A172 (cell line): ENCODE measurements at places on chromosomes 7 and 10. TPM values are rescaled to one million over a fixed set of nuclear protein-coding genes. Genes with fewer than 3 reads are reported as not detected.
A peak's percentile ranks its signal among the peaks of the same experiment; 100 is the strongest.

DNA sequence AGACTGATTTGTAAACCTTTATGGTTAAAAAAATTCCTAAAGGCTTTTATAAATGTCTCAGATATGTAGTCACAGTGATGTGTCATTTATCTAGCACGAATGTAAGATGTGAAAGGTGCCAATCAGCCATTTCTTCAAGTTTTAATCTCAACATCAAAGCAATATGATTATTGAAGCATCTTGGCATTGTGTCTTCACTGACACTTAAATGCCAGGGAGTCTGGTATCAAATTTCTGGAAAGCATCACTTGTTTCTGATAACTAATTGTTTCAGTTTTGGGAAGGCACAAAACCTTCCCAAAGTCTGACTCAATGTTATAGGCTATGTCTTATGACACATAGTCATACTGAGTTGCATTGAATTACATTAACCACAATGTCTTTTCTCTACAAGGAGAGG lies 492.0 kb upstream of the CNTNAP2 start:
- peak; percentile 35 for DNase-seq

DNA sequence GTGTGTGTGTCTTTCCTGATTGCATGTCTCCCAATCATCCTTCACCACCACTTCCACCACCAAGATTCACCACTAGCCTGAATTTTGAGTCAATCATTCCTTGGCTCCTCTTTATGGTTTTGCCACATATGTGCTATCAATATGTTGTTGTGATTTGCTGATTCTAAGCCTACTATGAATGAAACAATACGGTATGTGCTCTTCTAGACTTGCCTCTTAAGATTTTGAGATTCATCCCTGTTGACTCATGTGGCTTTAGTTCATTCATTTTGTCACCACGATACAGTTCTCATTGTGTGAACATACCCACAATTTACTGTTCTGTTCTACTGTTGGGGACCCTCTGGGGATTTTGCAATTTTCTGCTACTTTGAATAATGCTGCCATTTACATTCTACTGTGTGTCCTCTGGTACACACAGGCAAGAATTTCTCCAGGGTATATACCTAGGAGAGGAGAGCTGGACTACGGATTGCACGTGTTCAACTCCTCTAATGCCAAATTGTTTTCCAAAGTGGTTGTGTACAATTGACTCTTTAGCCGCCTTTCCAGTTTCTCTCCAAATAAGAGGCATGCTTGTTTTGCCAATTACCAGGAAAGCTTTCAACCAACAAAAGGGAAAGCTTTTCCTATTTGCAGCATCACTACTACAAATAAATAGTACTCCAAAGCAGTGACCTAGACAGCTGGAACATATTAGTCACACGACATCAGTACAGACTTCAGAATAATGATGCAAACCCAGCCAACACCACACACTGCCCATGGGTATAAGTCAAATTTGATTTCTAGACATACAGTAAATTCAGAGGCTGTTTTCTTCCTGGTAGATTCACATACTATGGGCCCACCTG lies 30.0 kb downstream of the SGMS1 start:
- no peak for DNase-seq

DNA sequence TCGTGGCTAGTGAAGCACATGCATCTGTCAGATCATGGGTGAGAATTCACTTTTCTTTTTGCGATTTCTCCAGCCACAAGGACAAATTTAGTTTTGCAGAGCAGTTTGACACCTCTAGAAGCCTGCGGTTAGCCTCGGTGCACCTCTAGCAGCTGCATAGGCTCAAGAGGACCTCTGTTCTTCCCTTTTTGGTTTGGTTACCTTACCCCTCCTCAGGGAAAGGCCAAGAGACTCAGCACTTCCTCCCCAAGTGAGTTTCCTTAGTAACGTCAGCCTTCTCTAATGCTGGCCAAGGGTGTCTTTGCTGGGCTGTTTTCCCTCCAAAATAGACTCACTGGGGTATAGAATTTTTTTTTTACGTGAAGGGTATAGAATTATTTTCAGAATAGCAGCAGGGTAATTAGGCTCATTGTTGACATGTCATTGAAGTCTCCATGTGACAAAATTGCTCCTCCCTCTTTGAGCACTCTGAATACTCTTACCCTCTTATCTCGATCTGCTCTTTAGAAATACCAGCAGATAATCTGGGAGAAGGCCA lies 97.8 kb downstream of the AUTS2 start:
- DNase-seq: no peak

GRCh38 chr7:27897001-27897400 lies 157.0 kb downstream of the TAX1BP1 start:
- DNase-seq: no peak

GRCh38 chr10:35210961-35211360 lies 84.3 kb downstream of the CREM start:
- no peak for DNase-seq

Gene CPA2
- total RNA-seq: not detected in 2 replicates

Gene XRCC2
- total RNA-seq: 9.3 and 10.8 TPM in 2 replicates

GRCh38 chr7:43650457-43651052 lies 67.6 kb downstream of the STK17A start:
- DNase-seq: peak; percentile 62

GRCh38 chr10:45809837-45810236 lies 37.5 kb downstream of the AGAP4 start:
- DNase-seq: no peak

DNA sequence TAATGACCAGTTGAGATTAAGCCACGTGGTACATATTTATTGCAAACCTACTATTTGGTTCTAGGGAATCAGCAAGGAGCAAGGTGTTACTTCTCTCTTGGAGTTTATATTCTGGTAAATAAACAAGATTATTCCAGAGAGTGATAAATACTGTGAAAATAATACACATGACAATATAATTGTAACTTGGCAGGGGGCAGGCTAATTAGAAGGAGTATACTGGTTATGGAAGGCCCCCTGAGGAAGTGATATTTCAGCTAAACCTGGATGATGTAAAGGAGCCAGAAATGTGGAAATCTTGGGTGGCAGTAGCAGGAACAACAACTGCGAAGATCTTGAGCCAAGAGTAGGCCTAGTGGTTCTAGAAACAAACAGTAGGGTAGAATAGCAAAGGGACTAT lies 111.8 kb downstream of the SDK1 start:
- DNase-seq: no peak

Gene PON1
- total RNA-seq: not detected in 2 replicates

Gene FAM180A
- total RNA-seq: 1.8 TPM in 1 of 2 replicates, not detected in the other

DNA sequence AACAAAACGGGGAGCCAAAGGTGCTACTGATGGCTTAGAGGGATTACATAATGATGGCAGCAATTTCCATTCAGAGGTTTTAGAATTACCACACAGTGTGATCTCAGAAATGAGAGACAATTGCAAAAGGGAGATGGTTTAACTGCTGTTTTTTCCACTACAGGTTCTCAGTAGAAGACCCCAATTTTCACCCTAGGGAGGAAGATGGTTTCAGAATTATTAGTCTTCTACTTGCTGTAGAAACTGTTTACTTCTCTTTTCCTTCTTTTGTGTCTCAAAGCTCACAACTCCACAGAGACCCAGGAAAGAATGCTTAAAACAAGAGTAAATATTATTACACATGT lies 226.5 kb downstream of the INHBA start:
- DNase-seq: no peak

- no peak for DNase-seq
Observed at GRCh38 chr10:123278445-123278844, 124.2 kb downstream of the BUB3 start.

DNA sequence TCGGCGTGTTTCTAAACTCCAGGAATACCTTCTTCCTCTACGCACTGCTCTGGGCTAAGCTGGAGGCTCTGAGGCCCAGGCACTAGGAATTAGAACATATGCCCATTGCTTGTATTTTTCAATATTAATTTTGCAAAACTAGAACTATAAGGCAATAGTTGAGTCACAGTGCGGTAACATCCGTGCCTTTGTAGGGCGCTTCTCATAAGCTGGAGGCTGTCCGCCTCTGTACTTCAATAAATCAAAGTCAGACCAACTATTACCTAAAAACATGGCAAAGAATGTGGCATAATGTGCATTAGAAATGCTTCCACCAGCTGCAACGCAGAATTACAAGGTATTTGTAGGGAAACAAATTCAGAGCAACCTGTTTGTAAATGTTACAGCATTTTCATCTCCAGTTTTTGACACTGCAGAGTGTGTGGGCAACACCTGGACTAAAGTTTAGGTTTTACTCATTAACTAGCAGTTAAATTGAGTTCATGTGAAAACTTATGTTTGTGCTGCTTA lies 440 bp upstream of the MINDY3 start:
- DNase-seq: no peak

GRCh38 chr7:155991470-155991869 lies 179.2 kb upstream of the SHH start:
- DNase-seq: no peak

DNA sequence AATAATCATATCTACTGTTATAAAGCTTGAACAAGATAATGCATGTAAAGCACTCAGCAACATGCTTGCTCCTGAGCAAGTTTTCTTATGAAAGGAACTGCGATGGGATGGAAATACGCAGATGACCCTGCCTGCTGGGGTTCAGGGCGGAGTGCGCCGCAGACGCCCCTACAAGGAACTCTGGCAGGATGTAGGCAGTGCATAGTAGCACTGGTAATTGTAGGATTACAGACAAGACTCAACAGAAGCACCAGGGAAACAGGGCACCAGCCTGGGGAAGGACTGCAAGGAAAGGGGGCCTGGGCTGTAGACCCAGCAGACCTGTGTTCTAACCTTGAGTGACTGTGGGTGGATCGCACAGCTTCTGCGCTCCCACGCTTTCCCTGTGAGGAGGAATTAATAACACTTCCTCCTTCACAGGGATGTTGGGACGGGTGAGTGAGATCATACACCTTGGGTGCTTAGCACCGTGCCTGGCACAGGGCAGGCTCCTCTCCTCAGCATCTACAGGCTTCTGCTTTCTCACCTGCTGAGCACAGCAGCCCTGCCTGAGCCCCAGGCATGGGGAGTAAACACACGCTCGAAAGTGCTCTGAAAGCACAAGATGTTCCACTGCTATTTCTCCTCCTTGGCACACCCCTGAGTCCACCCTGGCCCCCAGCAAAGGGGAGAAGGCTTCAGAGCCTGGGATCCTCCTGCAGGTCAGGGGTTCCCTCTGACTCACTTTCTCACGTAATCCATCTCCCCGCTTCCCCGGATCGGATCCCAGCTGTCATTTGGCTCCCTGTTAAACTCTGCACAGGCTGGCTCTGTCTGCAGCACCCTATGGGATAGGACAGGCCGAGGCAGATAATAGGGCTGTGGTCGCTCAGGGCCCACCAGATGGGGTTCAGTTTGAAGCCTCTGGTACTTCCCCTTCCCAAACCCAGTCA lies 19.2 kb downstream of the ITPRIP start:
- DNase-seq: no peak
